ENCODE measurements at places on chromosomes 13 and 19.

DNA sequence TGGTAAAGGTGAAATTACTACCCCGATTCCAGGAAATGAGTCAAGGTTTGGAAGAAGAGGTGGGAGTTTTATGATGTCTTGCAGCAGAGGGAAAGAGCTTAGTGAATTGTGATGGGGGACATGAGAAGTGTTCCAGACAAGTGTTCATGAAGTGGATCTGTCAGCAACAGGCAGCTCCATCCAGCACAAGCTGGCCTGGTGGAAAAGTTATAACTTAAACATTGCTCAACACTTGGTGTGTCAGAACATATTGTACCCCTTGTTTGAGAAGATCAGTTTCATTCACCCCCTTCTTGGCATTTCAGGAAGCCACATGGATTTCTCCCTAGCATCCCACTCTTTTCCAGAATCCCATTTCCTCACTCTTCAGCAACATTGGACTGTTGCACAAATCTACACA lies 222.0 kb downstream of the B3GLCT start:
- no peak for DNase-seq

GRCh38 chr19:19615086-19615485 lies 3.4 kb downstream of the PBX4 start:
- DNase-seq: no peak

DNA sequence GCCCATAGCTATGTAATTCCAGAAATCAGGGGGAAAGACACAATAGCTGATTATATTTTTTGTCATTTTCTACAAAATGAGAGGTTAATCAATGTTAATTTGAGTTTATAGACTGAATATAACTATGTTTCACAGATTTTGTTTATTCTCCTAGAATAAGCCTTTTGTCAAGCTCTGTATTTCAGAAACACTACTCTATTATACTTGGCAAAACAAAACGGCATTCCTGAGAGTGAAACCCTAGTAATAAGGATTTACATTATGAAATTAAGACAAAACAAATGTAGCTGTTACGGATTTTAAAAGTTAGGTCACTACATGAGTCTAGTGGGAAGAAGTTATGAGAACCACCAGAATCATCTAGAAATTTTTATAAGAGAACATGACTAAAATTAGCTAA lies 334.2 kb downstream of the KLF12 start:
- DNase-seq: no peak

DNA sequence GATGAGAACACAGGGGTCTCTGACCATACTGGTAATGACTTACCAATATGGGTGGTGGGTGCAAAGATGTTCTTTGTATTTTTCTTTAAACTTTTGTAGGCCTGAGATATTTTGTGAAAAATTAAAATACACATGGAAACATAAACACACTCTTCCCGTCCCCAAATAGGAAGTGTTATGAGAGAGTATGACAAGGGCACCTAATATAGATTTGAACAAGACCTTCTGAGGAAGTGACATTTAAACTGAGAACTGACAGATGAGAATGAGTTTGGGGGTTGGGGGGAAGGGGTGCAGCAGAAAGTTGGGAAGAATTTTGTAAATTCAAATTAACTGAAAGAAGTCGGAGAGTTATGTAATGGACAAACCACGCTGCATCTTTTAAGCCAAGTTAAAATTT lies 224.2 kb downstream of the RGCC start:
- DNase-seq: no peak

DNA sequence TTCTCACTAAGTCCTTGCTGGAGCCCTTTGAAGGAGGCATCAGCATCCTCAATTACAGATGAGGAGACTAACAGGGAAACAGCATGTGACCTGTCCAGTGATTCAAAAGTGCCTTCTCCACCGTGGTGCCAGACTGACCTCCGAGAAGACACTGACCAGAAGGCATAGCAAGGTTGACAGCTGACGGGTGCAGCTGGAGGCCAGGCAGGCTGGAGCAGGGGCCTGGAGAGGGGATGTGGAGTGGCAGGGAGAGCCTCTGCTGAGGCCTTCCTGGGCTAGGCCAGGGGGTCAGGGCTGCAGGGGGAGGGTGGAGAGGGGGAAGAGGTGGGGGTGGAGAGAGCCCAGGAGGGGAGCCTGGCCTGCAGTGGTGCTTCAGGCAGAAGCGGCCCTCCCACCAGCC lies 66.3 kb downstream of the KCTD15 start:
- no peak for DNase-seq

GRCh38 chr19:32255536-32256295 lies 89.7 kb upstream of the ZNF507 start:
- DNase-seq: no peak
